ENCODE measurements at places on chromosomes 1 and 21.
A peak's percentile ranks its signal among the peaks of the same experiment; 100 is the strongest.

GRCh38 chr1:11564237-11564636 is 85.3 kb downstream of the DISP3 start:
- no peak for DNase-seq

- peak; percentile 67 for DNase-seq
Measured at GRCh38 chr1:53294567-53294966, 33.3 kb downstream of the LRP8 start.

- no peak for DNase-seq
Measured at GRCh38 chr1:22364764-22365163, 86.9 kb upstream of the ZBTB40 start.

DNA sequence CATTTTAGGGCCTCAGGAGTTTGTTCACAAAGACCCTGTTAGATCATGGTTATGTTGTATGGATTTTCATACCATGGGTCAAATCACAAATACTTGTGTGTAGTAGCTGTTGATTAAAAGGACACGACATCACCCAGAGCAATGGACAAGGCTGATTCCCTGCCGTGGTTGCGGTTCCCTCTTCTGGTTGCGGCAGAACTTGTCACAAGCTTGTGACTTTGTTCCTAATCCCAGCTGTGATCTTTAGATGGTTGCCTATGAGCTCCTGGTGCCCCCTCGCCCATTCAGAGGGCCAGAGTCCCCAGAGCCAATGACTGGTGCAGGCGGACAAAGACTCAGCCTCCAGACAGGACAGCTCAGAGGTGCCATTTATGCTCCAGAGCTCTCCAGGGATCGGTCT is 11.8 kb upstream of the SDHB start:
- DNase-seq, result no peak

- no peak for DNase-seq
Measured at GRCh38 chr1:116711263-116711840, 42.9 kb upstream of the CD2 start.

GRCh38 chr1:28170001-28170596 is 6.4 kb downstream of the PTAFR start:
- DNase-seq, result no peak

Measured in EL (cell line).